H7 (cell line): ENCODE measurements at places on chromosomes 11 and 22.

GRCh38 chr11:12991426-12991825, 17.7 kb upstream of the RASSF10 start:
- DNase-seq, result no peak

DNA sequence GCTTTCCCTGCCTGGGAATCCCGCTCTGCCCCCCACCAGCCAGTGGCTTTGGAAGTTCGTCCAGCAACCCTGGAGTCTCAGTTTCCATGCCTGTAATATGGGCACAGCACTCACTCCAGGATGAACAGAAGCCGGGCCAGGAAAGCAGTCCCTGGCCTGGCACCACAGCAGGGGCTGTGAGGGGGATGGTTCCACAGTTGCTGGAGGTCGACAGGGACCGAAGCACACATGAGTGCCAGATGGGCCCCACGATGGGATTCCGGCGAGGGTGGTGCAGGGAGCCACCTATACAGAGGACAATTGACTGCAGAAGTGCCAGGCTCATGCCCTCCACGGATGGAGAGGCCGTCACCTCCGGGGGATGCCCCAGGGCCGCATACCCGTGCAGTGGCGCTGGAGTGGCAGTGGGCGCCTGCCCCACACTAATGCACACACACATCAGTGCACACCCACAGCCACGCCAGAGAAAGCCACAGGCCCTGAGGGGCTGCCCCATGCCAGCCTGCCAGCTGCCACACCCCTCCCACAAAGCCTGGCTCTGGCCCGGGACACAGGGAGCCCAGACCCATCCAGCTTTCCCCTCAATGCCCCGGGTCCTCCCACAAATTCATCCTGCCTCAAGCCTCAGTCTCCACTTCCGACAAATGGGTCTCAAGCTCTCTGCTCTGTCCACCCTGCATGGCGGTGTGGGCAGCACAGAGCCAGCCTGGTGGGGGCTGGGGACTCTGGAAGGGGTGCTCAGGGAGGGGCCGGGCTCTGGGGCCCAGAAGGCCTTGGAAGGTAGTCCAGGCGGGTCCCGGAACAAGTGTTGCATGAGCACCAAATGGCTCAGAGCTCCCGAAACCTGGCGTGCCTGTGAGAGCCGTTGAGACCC, 9.7 kb downstream of the ASCL2 start:
- peak; percentile 49 for DNase-seq

- DNase-seq, result no peak
These were observed 559 bp downstream of the ELFN2 start for GRCh38 chr22:37426706-37427134.

DNA sequence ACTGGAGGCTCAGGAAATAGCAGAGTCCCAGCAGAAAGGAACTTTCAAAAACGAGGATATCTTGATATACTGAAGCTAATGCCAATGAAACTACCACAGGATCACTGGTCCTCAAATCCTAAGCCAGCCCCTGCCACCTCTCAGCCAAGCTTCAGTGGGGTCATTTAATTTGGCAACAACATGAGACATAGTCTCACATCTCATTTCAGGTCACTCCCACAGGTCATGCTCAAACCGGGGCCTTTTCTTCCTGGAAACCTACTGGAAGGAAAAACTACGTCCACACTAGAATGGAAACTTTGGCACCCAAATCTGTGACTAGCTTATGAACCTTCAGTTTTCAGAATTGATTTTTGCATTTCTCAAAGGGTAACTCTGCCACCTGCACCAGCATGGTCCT, 61.9 kb upstream of the CYP2D6 start:
- DNase-seq, result no peak

- no peak for DNase-seq
These were observed 682 bp downstream of the ATM start for GRCh38 chr11:108223348-108224149.

DNA sequence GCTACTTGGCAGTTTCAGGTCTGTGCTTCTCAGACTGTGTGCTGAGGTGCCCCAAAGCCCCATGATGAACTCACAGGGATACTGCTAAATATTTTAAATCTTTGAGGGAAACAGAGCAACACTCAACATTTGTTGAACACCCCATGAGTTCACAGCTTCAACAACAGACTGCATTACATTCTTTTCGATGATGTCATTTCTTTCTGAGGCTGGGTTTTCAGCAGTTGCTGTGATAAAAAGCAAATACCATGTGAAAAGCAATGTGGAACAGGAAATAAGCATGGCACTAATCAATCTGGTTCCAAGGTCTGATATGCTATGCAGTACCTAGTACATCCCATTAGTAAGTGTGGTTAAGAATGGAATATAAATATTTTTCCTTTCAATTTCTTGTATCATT, 82.7 kb downstream of the RPL27A start:
- DNase-seq, result no peak

DNA sequence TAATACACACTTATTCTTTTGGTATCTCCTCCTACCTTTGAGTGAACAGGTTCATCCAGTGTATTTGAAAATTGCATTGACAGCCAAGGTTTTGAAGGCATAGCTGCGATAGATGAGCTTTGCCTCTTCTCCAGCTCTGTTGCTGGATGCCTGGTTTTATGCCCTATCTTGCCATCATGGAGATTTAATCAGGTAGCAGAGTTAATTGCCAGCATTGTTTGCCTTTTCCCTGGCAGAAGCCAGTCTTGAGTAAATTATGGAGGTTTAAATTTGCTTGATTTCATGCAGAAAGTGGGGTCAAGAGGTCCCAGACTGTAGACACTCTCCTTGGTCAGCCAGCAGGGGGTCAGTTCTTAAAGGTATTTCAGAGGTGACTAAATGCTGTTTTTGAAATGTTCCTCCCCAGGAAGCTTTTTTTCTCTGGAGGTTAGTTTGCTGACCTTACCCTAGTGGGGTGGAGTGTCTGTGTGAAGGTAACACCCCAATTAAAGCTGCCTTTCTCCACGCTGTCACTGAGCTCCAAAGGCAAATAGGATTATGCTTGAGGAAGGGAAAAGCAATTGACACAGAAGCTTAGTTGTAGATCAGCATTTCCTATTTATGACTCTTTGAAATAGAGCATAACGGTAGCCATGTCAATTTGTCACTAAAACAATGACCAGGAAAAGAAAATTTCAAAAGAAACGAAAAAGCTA, 96.0 kb downstream of the EXT2 start:
- no peak for DNase-seq
